DMS79 treated with DMSO at 0.1 percent for 48 hours (cell line): ENCODE measurements at places on chromosomes 6 and 20.

- DNase-seq, result no peak
Observed at GRCh38 chr6:18166312-18167036, 11.3 kb downstream of the KDM1B start.

GRCh38 chr6:138963119-138963518, 24.9 kb downstream of the REPS1 start:
- no peak for DNase-seq

DNA sequence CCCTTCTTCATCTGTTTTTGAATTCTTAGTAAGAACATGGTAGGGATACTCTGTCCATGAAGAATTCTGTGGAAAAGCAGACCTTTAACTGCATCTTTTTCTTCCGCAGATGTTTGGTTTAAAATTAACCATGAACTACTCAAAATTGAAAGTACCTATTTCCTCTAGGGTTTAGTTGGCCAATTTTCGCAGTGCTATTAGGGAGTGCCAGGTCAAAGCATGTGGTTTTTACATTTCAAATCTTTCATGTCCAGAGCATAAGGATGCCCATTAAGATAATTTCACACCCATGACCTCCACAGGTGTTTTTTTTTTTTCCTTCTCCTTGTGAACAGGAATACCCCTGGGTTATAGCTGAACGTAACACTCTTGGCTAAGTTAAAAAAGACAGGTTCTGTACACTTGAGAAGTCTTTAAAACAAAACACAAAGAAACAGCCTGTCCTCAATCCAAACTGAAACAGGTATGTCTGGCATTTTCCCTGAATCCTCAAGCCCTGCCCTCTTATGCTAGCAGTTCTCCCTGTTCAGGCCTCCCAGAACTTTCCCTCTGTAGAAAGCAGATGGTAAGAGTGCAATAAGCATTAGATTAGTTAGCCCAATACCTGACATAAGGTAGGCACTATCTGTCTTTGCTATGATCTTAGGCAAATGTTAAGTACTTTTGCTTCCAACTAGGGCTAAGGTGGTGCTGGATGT, 67.1 kb downstream of the ELOVL5 start:
- DNase-seq, result no peak

GRCh38 chr6:40957616-40958492, 81.2 kb downstream of the UNC5CL start:
- DNase-seq, result no peak
